ENCODE measurements at places on chromosomes 5 and 9. TPM values are rescaled to one million over a fixed set of nuclear protein-coding genes. Genes with fewer than 3 reads are reported as not detected.

GRCh38 chr5:174056064-174056847 lies 10.8 kb downstream of the NSG2 start:
- no peaks in the 10 kb centered on the region for H3K27me3 ChIP-seq
- DNase-seq: no peak
- no peaks in the 10 kb centered on the region for H3K4me1 ChIP-seq
- H3K4me3 ChIP-seq: no peak overlapping the region

UAP1L1 gene
- total RNA-seq: 5.2 TPM

DNA sequence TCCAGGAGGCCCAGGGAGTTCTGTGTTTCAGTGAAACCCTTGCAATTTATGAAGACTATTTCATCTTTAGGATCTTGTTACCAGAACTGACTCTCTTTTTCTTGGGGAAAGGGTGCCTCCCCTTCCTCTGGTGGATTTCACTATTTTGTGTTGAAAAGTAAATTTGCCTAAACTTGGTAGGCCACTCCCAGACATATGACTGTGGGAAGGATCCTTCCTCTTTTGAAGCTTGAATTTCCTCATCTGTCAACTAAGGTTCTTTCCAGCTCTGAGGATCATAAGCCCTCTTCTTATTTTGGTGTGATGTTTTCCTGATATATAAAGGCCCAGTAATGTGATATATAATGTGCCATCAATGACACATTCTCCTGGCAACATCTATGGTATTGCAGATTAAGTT lies 59.1 kb upstream of the ZFAND5 start:
- no peaks in the 10 kb centered on the region for H3K36me3 ChIP-seq
- peaks cover 19% of the 10 kb centered on the region for H3K4me1 ChIP-seq
- no peaks in the 10 kb centered on the region for H3K27me3 ChIP-seq
- no peak for DNase-seq
- no peak overlapping the region for H3K4me3 ChIP-seq

DNA sequence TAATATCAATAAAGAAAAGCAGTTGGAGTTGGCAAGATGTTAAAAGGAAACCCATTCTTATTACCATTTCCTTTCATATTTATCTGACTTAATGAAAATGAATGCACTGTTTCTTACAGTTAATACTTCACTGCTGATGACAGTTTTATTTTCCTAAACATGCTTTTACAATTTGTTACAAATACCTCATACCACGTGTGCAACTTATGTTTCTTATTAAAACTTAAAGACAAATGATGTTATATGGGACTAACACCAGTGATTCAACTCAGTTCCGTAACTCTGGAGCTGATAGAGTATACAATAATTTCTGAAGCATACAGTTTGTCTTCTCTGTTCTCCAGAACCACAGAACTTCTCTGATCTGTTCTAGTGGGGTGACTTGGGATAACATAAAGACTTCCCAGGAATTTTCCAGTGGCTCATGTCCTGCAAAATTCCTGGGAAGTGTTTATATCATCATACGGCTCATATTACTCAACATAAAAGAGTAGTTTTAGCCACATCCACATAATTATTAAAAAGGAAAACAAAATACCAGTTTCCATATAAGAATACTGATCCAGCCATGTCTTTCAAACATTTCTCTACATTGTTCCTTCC lies 1259.0 kb upstream of the C9orf72 start:
- no peaks in the 10 kb centered on the region for H3K27me3 ChIP-seq
- no peaks in the 10 kb centered on the region for H3K4me1 ChIP-seq
- H3K27ac ChIP-seq: no peak overlapping the region
- H3K36me3 ChIP-seq: no peaks in the 10 kb centered on the region
- DNase-seq: no peak
- no peak overlapping the region for H3K4me3 ChIP-seq

- H3K27me3 ChIP-seq: 0 out of 2 replicates have a peak, but pooled peaks cover 4% of the 10 kb centered on the region
- no peaks in the 10 kb centered on the region for H3K36me3 ChIP-seq
- H3K27ac ChIP-seq: no peak overlapping the region
- no peaks in the 10 kb centered on the region for H3K4me1 ChIP-seq
- DNase-seq: no peak
Observed at GRCh38 chr5:147844846-147845245, 13.4 kb upstream of the SPINK1 start.

DNA sequence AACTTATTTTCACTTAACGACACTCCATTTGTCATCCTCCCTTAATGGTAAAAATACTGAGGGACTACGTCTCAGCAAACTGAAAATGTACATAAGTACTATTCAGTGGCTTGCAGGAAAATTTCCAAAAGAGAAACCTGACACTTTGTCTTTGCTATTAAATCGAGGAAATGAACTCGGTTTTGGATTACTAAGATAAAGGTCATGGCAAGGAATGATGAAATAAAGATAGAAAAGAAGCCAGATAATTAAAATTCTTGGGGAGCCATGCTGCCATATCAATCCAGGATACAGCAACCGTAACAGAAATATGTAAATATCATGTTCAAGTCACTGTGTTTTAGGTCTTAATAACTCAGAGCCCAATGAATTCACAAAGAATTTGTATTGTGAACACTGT lies 647.8 kb downstream of the CDH9 start:
- H3K4me3 ChIP-seq: no peak overlapping the region
- no peaks in the 10 kb centered on the region for H3K36me3 ChIP-seq
- DNase-seq: no peak

WDR31 gene
- 0.97 TPM for total RNA-seq

DNA sequence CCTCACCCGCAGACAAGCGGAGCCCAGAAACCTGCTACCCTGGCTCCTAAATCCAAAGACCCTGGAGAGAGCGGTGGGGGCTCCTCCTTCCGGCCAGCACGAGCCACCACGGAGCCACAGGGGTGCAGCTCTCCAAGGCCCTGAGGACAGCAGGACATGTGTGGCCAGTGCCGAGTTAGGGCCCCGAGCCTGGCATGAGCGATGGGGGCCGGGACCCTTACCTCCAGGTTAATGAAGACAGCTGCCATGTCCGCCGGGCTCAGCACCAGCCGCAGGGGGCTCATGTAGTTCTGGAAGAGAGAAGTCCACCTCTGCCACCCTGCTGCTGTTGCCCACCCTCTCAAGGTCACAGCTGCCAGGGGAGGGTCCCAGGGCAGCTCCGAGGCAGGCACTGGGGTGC lies 68.9 kb upstream of the SARDH start:
- DNase-seq: no peak
- no peaks in the 10 kb centered on the region for H3K27me3 ChIP-seq
- no peak overlapping the region for H3K27ac ChIP-seq
- H3K4me3 ChIP-seq: no peak overlapping the region
- no peaks in the 10 kb centered on the region for H3K36me3 ChIP-seq
- no peaks in the 10 kb centered on the region for H3K4me1 ChIP-seq

GRCh38 chr5:109907731-109908130 lies 218.0 kb downstream of the MAN2A1 start:
- no peak overlapping the region for H3K4me3 ChIP-seq
- no peak overlapping the region for H3K27ac ChIP-seq
- DNase-seq: peak; percentile 79
- H3K4me1 ChIP-seq: peaks cover 27% of the 10 kb centered on the region
- no peaks in the 10 kb centered on the region for H3K27me3 ChIP-seq

SLC6A7 gene
- total RNA-seq: not detected

GRCh38 chr9:111940697-111941096 lies 44.1 kb downstream of the UGCG start:
- peak overlapping the region; percentile 34 for H3K27ac ChIP-seq
- no peak overlapping the region for H3K4me3 ChIP-seq
- H3K4me1 ChIP-seq: peaks cover 57% of the 10 kb centered on the region
- no peaks in the 10 kb centered on the region for H3K27me3 ChIP-seq
- peaks cover 19% of the 10 kb centered on the region for H3K36me3 ChIP-seq

STK32A gene
- total RNA-seq: 1.3 TPM

DNA sequence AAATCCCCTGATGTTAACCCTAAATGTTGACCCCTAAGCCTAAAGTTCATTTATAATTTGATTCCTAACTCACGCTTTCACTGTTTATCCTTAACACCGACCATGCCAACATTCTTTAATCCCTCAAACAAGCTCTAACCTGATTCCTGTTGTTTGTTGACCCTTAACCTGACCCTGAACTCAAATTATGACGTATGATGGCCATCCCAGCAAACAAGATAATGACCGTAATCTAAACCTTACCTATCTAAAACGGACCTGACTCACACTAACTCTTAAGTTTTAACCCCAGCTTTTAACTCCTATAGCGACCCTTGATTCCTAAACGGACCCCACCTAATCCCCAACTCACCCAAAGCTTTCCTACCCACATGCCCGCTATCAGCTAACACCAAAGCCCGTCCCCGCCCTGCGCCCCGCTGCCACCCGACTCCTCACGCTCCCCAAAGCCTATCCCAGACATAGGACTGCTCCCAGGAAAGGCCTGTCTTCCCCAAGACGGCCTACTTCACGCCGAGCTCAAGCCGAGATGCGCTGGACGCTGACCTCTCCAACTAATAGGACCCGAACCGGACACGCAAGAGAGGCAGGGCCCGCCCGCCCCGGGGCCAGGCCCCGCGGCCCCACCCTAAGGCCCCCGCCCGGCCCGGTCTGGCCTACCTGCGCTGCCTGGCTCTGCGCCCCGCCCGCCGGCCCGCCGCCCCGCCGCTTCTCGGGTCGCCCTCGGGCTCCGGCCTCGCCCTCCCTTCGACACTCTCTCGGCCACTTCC lies 395 bp downstream of the TLN1 start:
- no peaks in the 10 kb centered on the region for H3K27me3 ChIP-seq
- peak overlapping the region; percentile 96 for H3K4me3 ChIP-seq
- H3K4me1 ChIP-seq: peaks cover 48% of the 10 kb centered on the region
- H3K27ac ChIP-seq: peak overlapping the region; percentile 89

GRCh38 chr9:135204177-135204576 lies 116.7 kb downstream of the OLFM1 start:
- no peak overlapping the region for H3K27ac ChIP-seq
- H3K4me3 ChIP-seq: no peak overlapping the region
- H3K27me3 ChIP-seq: peaks cover 9% of the 10 kb centered on the region
- no peak for DNase-seq

IPPK gene
- total RNA-seq: 18.3 TPM

DNA sequence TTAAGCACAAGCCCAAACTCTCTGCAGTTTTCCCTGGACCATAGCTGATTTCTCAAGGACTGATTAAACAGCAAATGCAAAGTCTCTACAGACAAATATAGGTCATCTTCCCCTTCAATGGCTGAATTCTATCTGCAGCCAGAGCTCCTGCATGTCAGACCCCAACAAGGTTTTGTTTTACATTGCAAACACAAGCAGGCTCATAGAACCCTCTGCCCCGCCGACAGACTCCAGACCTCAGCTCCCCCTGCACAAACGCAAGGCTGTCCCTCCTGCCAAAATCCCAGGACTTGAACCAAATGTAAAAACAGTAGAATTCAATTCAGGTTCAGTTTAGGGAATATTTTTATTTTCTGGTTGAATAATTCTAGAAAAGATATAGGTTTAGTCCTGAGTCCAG lies 526.7 kb upstream of the TRPC7 start:
- no peak for DNase-seq
- H3K36me3 ChIP-seq: no peaks in the 10 kb centered on the region
- H3K4me1 ChIP-seq: no peaks in the 10 kb centered on the region

- no peaks in the 10 kb centered on the region for H3K27me3 ChIP-seq
- no peak for DNase-seq
- H3K36me3 ChIP-seq: no peaks in the 10 kb centered on the region
- H3K4me1 ChIP-seq: no peaks in the 10 kb centered on the region
- no peak overlapping the region for H3K4me3 ChIP-seq
Observed at GRCh38 chr9:25224996-25225395, 453.2 kb downstream of the TUSC1 start.

- H3K4me3 ChIP-seq: no peak overlapping the region
- H3K36me3 ChIP-seq: peaks cover 49% of the 10 kb centered on the region
- no peak overlapping the region for H3K27ac ChIP-seq
Observed at GRCh38 chr5:38938424-38938823, 92.6 kb downstream of the OSMR start.

Measured in GM23248 (cell line).